ENCODE measurements at places on chromosomes 12 and 14.

- no peak for DNase-seq
Observed at GRCh38 chr12:74292351-74293194, 245.1 kb upstream of the ATXN7L3B start.

- no peak for DNase-seq
Observed at GRCh38 chr12:26748412-26748740, 84.6 kb downstream of the ITPR2 start.

DNA sequence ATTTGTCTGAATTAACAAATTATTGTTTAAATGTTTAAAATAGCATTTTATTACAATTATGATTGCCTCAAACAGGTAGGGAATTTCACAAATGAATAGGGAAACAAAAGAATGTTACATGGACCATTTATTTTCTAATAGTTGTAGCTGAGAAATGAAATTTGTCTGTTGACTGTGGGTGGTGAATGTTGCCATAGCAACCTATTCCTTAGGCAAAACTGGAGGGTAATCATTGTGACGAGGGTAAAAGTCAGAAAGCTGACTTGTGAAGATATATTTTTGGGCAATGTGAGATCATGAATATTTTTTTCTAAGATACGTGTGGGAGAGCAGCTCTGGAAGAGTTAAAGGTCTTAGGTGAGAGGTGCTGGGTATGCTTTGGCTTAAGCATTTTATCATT lies 24.2 kb upstream of the CLEC14A start:
- no peak for DNase-seq

- no peak for DNase-seq
Observed at GRCh38 chr12:56723889-56724700, 1.0 kb downstream of the NACA start.

DNA sequence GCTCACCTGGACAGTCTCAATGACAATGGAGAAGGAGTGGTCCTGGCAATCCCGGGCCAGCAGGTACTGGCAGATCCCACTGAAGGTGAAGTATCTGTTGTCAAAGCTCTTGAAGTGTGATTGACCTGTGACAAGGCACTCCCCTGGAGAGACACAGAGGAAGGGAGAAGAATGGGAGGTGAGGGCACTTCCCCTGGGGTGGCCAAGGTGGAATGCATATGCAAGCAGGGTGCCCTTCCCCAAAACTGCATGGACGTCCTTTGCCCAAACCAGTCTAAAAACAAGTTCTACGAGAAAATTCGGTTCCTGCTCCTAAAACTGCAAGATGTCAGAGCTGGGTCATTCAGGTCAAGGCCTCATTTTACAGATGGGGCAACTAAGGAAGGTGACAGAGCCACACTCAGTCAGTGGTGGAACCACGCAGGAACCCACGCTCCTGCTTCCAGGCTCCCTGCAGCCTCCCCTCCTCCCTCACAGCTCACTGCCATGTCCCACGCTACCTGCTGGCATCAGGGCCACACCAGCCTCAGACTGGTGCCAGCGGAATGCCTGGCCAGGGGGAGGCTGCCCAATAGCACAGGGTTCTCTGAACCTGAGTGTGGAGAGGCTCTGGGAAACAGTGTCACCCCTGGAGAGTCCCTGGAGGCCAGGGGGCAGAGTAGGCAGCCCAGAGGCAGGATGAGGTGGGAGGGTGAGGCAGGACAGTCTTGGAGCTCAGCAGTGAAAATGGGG lies 59.2 kb downstream of the VWF start:
- no peak for DNase-seq

GRCh38 chr12:130622803-130623202 lies 93.3 kb downstream of the RIMBP2 start:
- DNase-seq: no peak

DNA sequence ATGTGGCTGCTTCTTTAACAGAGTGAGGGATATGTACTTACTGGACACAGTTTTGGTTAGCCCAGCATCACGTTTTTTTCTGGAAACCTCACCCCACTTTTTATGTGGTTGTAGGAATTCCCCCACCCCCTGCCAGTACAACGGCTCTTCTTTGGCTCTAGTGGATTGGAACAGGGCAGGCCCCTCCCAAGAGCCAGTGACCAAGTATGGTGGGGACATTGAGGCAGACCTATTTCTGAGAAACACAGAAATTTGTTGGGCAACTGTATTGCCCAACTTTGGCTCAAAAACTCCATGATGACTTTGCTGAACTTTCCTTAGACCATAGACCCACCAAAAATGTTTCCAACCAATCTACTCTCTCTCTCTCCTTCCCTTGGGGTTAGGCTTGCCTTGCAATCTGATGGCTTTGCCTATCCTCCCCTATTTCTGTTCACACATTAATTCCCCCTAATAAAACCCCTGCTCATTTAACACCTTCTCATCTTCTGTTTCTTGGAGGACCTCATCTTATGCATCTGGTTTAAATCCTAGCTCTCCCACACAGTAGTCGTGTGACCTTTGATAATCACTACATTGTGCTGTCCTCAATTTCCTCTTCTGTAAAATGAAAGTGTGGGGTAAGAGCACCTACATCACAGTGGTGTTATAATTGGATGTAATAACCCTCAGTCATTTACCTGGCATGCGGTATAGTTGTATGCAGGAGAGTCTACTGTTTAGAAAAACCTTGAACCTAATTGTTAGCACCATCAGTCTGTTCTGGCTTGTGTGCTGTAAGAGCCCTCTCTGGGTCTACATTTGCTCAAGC lies 71.7 kb downstream of the IGF1 start:
- no peak for DNase-seq

DNA sequence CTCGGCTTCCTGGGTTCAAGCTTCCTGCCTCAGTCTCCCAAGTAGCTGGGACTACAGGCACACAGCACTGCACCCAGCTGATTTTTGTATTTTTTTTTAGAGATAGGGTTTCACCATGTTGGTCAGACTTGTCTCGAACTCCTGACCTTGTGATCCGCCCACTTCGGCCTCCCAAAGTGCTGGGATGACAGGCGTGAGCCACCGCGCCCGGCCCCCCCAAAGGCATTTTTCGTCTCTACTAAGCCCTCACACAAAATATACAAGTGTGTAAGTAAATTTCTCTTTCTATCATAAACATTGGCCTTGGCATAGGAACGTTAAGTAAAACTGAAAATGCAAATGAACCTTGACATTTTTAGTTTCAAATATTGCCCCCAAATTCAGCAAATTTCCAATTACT lies 2.1 kb downstream of the ACAD10 start:
- DNase-seq: no peak

DNA sequence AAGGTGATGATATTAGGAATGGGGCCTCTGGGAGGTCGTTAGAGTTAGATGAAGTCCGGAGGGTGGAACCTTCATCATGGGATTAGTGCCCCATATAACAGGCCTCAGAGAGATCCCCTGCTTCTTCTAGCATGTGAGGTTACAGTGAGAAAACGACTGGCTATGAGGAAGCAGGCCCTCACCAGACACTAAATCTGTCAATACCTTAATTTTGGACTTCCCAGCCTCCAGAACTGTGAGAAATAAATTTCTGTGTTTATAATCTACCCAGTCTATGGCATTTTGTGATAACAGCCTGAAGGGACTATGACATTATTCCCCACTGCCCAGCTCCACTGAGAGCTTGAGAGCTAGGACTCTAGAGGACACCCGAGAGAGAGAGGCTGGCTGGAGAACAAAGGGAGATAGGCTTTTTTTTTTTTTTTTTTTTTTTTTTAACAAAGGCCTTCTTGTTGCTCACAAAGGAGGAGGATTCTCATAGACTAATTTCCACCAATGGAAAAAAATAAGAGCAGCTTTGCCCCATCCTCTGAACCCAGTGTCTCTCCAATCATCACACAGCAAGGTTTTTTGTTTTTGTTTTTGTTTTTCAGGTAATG lies 87.8 kb upstream of the EEA1 start:
- no peak for DNase-seq

- DNase-seq: no peak
Observed at GRCh38 chr12:110426406-110426805, 22.9 kb upstream of the ANAPC7 start.

GRCh38 chr14:59776468-59776867 lies 94.1 kb downstream of the RTN1 start:
- DNase-seq: no peak

GRCh38 chr14:94374749-94375260 lies 13.6 kb downstream of the SERPINA1 start:
- DNase-seq: no peak

- DNase-seq: no peak
Observed at GRCh38 chr14:95703805-95704204, 10.1 kb downstream of the TCL1A start.

DNA sequence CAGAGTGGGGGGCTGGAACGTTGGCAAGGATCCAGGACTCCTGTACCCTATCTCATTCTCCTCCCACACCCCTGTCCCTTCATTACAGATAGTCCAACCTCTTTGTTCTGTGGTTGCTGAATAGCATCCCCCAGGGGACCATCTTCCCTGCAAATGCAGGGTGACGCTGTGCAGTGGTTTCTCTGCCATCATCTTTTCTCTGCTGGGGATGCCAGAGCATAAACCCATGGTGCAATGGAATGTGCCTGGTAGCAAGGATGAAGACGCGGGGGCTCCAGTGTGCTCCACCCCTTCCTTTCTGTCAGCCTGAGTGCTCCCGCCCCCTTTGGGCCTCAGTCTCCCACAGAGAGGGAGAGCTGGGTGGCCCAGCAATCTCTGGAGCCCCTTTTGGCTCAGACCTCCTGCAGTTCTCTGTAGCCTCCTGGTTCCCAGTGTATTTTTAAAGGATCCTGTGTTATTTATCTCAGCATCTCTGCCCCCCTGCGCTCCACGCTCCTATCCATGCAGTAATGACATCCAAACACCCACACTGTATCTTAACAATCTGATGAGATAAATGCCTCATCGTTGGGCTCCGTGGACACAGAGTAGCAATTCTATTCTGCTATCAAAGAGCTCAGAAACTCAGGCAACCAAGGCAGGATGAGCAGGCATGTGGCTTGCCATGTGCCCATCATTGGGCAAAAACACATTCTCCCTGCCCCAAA lies 212.8 kb downstream of the CACNA1C start:
- no peak for DNase-seq

DNA sequence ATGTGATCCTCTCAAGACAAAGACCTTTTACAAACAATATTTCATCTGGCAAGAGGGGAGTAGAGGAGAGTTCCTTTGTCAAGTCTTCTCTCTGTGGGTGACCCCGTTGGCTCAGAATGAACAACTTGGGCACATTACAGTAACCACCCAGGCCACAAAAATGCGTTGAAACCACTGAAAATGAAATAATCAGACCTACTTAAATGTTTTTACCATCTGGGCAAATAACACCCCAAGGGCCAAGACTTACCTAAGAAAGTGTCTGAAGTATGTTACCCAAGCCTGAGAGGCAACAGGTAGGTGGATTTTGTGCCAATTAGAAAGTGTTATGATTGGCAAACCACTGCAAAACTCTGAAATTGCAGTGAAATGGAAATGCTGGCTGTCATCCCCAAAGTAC lies 1.3 kb downstream of the TC2N start:
- no peak for DNase-seq

GRCh38 chr14:95361373-95362137 lies 41.8 kb upstream of the CLMN start:
- no peak for DNase-seq

- no peak for DNase-seq
Observed at GRCh38 chr12:79414252-79414651, 276.5 kb downstream of the PAWR start.

GRCh38 chr12:42277396-42278127 lies 39.5 kb upstream of the YAF2 start:
- no peak for DNase-seq

All from activated T-helper 2 cell treated with anti-CD3 and anti-CD28 coated beads, Interferon-gamma antibody, Interleukin-2, Interleukin-4, amounts not matched to agents 10 μg/mL and 5 μg/mL and 100 μg/mL, durations not matched to agents 14 hours and 24 hours and 36 hours (primary cell).